ENCODE measurements at places on chromosomes 4 and X.
A peak's percentile ranks its signal among the peaks of the same experiment; 100 is the strongest.

DNA sequence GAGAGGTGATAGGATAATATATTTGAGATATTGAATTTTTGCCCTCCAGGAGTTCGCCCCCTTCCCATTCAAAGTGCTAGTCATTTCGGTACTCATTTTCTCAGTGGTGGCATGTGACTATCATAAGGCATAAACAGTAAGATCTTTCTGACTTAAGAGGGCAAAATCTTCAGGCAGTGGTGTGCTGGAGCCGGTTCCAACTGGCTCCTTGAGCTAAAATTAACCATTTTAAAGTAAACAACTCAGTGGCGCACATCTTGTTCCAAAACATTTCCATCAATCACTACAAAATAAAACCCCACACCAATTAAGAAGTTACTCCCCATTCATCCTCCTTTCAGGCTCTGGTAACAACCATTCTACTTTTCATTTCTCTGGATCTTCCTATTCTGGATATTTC, 43.3 kb downstream of the LUZP4 start:
- no peak for DNase-seq

GRCh38 chrX:150035531-150035930, 97.2 kb upstream of the EOLA2 start:
- DNase-seq, result no peak

GRCh38 chrX:70132877-70133302, 357 bp upstream of the IGBP1 start:
- DNase-seq, result no peak

GRCh38 chr4:52366191-52366590, 292.9 kb downstream of the USP46 start:
- no peak for DNase-seq

DNA sequence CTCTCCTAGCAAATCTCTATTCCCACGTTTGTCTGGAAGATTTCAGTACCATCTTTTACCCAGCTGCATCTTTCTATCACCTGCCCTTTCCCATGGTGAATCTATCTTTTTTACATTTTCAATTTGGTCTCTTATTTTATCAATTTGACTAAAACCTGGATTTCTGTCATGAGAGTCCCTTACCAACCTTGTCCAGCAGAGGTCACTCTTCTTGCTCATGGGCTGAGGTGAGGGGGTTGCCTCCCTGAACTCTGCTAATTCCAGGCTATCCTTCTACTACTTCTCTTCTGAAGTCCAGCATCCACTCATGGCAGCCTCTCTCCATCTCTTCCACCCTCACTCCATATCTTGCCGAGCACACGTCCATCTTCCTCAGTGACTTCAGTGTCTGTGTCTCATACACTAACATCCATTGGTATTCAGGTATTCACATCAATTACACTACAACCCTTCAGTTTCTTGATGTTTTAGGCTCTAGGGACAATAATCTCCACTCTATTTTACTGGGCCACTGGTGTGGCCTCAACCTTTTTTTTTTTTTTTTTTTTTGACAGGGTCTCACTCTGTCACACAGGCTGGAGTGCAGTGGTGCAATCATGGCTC, 17.8 kb upstream of the ZNF827 start:
- DNase-seq, result peak; percentile 20

- no peak for DNase-seq
These were observed 218.4 kb upstream of the HCCS start for GRCh38 chrX:10892621-10893225.

GRCh38 chr4:69701696-69702095, 48.6 kb upstream of the UGT2A1 start:
- DNase-seq, result no peak

DNA sequence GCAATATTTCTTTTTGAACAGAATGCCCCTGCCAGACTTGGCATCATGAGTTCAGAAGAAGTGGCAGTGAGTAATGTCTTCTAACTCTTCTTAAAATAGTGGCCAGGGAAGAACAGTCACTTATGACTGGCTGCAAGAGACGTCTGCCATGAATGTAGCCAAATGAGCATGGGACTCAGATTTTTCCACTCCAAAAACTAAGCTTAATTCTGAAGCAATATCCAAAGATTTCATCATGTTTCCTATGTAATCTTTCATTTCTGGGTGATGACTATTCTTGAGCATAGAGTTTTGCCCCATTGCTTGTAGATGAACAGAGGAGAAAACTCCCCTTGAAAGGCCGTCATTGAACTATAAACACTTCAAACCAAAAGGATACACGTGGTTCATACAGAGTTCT, 11.8 kb downstream of the AMBN start:
- no peak for DNase-seq

DNA sequence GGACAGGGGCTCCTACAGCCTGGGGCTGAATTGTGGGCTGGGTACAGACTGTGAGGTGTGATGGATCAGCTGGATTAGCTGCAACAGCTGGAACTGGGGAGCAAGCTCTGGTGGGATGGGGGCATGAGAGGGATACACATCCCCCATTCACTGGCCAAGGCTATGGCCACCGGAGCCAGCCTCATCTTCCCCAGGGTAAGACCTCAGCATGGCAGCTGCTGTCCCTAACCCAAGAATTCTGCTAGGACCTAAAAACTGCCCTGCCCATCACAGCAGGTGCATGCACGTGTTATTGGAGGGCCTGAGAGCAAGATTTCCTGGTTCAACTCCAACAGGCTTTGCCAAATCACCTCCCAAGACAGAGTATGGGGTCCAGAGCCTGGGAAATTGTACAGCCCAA, 258.6 kb upstream of the AGTR2 start:
- no peak for DNase-seq

DNA sequence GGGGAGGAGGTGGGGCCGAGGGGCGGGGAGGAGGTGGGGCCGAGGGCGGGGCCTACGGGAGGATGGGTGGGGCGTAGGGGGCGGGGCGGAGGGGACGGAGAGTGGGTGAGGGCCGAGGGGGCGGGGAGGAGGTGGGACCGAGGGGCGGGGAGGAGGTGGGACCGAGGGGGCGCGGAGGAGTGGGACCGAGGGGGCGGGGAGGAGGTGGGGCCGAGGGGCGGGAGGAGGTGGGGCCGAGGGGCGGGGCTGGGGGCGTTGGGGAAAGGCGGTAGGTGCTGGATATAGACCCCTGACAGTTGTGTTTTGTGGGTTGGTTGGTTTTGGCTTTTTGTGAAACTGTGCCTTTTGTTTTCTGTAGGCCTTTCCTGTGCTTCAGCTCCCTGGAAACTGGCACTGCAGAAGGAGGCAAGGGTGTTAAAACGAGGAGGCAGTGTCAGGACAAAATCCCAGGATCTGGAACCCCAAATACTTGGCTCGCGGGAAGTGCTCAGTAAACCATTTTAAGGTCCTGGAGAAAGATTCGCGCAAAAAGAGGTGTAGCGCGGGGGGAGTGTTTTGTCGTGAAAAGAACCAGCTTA, 580 bp upstream of the MMGT1 start:
- peak; percentile 62 for DNase-seq

DNA sequence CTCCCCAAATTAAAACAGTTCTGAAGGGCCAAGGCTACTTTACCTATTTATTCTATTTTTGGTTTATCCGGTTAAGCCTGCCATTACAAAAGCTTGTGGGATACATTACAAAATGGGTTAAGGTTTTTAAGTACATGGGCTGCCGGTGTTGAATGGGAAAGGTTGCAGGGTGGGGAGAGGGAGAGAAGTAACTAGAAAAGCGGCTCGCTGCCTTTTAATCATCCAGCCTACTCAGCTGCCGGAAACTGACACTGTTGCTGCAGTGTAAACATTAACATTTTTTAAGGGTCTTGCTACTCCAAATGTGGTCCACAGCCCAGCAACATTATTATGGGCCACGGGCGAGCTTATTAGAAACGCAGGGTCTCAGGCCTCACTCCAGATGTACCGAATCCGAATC, 1.5 kb upstream of the IL1RAPL1 start:
- DNase-seq, result no peak

GRCh38 chr4:139670775-139671174, 5.2 kb downstream of the MGST2 start:
- no peak for DNase-seq

DNA sequence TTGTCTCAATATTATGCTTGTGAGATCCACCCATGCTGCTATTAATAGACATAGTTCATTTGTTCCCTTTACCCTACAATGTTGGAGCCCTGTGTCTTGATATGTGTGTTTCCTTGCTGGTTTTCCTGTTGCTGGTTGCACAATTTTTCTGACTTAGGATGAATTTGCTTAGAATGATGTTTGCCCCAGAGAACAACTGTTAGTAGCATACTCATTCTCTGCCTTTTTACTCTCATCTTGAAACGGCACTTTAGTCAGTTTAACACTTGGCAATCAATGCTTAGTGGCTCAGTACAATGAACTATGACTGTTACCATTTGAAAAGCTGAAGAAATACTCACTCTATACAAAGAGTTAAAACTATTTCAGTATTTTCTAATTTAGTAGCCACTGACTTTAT, 158.8 kb upstream of the NDST4 start:
- DNase-seq, result no peak

DNA sequence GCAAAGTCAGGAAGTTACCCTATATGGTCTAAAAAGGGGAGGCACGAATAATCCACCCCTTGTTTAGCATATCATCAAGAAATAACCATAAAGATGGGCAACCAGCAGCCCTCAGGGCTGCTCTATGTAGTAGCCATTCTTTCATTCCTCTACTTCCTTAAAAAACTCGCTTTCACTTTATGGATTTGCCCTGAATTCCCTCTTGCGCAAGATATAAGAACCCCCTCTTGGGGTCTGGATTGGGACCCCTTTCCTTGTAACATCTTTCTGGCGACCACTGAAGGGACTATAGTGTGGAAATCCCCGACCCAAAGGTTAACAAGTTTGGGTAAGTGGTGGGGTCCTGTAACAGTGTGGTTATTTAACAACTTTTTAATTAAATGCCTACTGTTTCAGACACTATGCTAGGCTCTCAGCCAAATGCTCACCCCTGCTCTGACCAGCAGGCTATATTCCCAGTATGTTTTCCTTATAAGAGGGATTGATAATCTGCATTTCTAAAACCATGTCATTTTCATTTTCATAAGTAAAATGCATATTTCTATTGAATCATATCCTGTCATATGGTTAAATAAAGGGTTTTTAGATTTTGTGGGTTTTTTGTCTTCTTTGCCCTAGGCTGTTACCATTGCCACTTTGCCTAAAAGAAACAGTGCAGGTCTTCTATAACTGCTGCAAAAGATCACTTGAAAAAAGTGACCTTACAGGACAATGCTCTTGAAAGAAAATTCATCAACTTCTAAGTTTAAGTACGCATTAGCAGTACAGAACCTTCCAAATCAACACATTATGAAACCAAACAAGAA, 41.5 kb downstream of the ANAPC10 start:
- DNase-seq, result no peak

- no peak for DNase-seq
These were observed 684.4 kb upstream of the GNPDA2 start for GRCh38 chr4:45410701-45411210.

DNA sequence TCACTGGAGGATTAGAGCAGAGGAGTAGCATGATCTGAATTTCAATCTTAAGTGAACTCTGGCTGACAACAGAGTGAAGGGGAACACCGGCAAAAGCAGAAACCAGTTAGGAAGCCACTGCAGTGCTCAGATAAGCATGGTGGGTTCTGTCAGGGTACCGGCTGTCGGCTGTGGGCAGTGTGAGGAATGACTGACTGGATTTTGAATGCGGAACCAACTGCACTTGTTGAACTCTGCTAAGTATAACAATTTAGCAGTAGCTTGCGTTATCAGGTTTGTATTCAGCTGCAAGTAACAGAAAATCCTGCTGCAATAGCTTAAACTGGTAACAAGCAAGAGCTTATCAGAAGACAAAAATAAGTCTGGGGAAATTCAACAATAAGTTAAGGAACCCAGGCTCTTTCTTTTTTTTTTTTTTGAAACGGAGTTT, 5.2 kb downstream of the HTT start:
- no peak for DNase-seq
